G401 (cell line): ENCODE measurements at places on chromosomes 7 and 10. TPM values are rescaled to one million over a fixed set of nuclear protein-coding genes. Genes with fewer than 3 reads are reported as not detected.

The FBH1 gene
- 50.2 and 58.7 TPM in 2 replicates for total RNA-seq

The SPAG6 gene
- 52.9 and 57.2 TPM in 2 replicates for total RNA-seq

The MKLN1 gene
- total RNA-seq: 25.2 and 37.5 TPM in 2 replicates

The RPEL1 gene
- total RNA-seq: 0.03 and 0.06 TPM in 2 replicates
